ENCODE measurements at places on chromosomes 12 and 14. TPM values are rescaled to one million over a fixed set of nuclear protein-coding genes. Genes with fewer than 3 reads are reported as not detected.

The CFAP73 gene
- not detected for total RNA-seq

The AQP5 gene
- total RNA-seq, result not detected

The TAOK3 gene
- total RNA-seq, result 81.3 TPM

The RPL10L gene
- total RNA-seq, result not detected

The KRT79 gene
- total RNA-seq, result not detected

The CMA1 gene
- total RNA-seq, result not detected

The INF2 gene
- 128 TPM for total RNA-seq

The TMEM229B gene
- total RNA-seq, result 38.4 TPM

The FITM1 gene
- 3.2 TPM for total RNA-seq

The LRFN5 gene
- total RNA-seq, result not detected

The DYNC1H1 gene
- total RNA-seq, result 271 TPM

The AQP6 gene
- not detected for total RNA-seq

The AKAP3 gene
- 2.9 TPM for total RNA-seq

The PLBD1 gene
- total RNA-seq, result 0.19 TPM

The ALG10B gene
- total RNA-seq, result 10.3 TPM

The CDK2 gene
- 23.3 TPM for total RNA-seq

The RTN1 gene
- total RNA-seq, result not detected

The TAS2R10 gene
- total RNA-seq, result 1.2 TPM

The C12orf75 gene
- 14.9 TPM for total RNA-seq

The HOXC12 gene
- total RNA-seq, result not detected

The ADCY4 gene
- 9.3 TPM for total RNA-seq

The RPL36AL gene
- 308 TPM for total RNA-seq

The ZC2HC1C gene
- total RNA-seq, result 1.3 TPM

The OASL gene
- 14.9 TPM for total RNA-seq

The PDE3A gene
- 0.10 TPM for total RNA-seq

The TAS2R9 gene
- not detected for total RNA-seq

The KRT2 gene
- total RNA-seq, result 1.0 TPM

The GDF11 gene
- total RNA-seq, result 7.5 TPM

The DEGS2 gene
- total RNA-seq, result not detected

The WNT5B gene
- not detected for total RNA-seq

The TMEM132D gene
- total RNA-seq, result not detected

The DAO gene
- not detected for total RNA-seq

The PLEKHG7 gene
- total RNA-seq, result 0.13 TPM

The CCDC184 gene
- total RNA-seq, result 0.38 TPM

The SYT10 gene
- not detected for total RNA-seq

The TAS2R13 gene
- 1.5 TPM for total RNA-seq

The TMEM119 gene
- total RNA-seq, result 0.98 TPM

The GALNT8 gene
- total RNA-seq, result 0.41 TPM

The LRRC10 gene
- not detected for total RNA-seq

The TMEM132C gene
- total RNA-seq, result not detected

The CAPS2 gene
- total RNA-seq, result 4.4 TPM
